ENCODE measurements at places on chromosomes 7 and 10.

DNA sequence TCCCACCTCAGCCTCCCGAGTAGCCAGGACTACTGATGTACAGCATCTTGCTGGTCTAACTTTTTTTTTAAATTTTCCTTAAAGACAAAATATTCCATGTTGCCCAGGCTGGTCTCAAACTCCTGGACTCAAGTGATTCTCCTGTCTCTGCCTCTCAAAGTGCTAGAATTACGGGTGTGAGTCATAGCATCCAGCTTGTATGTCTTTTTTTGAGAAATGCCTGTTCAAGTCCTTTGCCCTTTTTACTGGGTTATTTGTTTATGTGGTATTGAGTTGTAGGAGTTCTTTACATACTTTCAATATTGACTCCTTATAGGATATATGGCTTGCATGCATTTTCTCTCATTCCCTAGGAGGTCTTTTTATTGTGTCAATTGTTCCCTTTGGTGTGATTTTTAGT is 486.4 kb downstream of the MAGI2 start:
- DNase-seq: no peak

DNA sequence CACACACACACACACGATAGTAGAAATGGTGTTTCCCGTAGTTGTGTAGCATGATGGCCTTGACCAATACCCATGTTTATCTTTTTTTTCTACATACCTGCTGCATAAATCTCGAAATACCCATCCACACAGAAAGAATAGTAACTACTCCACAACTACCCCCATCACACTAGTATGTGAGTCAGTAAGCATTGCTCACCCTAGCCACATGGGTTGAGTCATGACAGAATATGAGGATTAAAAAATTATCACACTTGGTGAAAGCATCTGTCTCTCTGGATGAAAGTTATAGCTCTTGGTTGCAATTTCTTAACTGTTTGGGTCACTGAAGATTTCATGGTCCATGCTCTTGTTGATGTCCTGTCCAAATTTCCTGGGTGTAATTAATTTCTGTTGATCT is 103.4 kb upstream of the MDFIC start:
- no peak for DNase-seq

DNA sequence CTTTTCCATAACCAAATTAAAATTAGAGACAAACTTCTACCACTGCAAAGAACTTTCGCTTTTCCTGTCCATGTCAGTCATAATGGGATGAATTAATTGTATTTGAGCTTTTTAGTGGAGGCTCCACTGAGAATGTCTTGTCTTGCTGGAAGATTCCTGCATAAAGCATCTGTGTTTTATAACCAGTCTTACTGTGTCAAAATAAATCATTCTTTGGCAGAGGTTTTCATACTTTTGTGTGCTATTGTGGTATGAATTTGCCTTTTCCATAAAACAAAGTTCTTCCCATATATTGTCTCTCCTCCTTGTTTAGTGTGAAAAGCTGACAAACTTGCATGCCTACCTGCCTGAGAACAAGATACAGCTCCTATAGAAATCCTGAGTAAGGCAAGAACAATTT is 124.8 kb upstream of the CCDC6 start:
- no peak for DNase-seq

- DNase-seq: no peak
These were observed 111.9 kb upstream of the EGFR start for GRCh38 chr7:54906963-54907362.

DNA sequence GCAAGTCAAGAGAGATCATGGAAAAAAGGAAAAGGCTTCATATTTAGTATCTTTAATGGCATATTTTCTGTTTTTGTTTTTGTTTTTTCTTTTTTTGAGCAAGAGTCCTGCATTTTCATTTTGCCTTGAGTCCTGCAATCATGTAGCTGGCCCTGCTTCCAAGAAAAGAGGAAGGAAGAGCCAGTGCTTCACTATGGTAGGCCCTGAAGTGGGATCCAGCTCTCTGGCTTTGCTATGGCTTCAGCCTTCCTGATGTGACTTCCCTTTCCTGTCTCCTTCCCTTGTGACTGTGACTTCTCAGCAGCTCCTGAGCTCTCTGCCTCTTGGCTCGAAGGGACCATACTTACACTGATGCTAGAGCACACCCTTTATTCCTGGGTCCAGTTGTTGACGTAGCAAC is 512.3 kb downstream of the INHBA start:
- DNase-seq: no peak

Data from NCI-H2107 (cell line).